Mucosa of gallbladder (tissue), 1 donor: ENCODE measurements at places on chromosomes 1 and 21. TPM values are rescaled to one million over a fixed set of nuclear protein-coding genes. Genes with fewer than 3 reads are reported as not detected.

- no peak for DNase-seq
These were observed 169.8 kb downstream of the C1orf21 start for GRCh38 chr1:184556665-184557064.

- DNase-seq = no peak
These were observed 5.1 kb downstream of the COL24A1 start for GRCh38 chr1:86151427-86151826.

Gene CD247
- 5.2 TPM for total RNA-seq

DNA sequence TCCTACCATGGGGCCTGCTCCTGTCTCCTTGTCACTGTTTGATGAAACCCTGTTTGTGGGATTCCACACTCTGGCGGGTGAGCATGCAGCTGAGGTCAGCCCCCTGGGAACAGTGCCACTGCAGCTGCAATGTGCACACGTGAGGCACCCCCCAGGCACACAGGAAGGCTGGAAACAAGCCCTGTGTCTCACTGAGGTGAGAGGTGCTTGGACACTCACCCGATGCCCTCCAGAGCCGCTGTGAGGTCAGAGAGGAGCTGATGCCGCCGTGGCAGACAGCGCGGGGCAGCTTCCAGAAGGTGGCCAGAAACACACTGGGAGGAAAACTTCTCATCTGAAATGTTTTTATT is 49.7 kb downstream of the SLX9 start:
- no peak for DNase-seq

Gene SEC16B
- 7.3 TPM for total RNA-seq

Gene OR2T33
- total RNA-seq = not detected

DNA sequence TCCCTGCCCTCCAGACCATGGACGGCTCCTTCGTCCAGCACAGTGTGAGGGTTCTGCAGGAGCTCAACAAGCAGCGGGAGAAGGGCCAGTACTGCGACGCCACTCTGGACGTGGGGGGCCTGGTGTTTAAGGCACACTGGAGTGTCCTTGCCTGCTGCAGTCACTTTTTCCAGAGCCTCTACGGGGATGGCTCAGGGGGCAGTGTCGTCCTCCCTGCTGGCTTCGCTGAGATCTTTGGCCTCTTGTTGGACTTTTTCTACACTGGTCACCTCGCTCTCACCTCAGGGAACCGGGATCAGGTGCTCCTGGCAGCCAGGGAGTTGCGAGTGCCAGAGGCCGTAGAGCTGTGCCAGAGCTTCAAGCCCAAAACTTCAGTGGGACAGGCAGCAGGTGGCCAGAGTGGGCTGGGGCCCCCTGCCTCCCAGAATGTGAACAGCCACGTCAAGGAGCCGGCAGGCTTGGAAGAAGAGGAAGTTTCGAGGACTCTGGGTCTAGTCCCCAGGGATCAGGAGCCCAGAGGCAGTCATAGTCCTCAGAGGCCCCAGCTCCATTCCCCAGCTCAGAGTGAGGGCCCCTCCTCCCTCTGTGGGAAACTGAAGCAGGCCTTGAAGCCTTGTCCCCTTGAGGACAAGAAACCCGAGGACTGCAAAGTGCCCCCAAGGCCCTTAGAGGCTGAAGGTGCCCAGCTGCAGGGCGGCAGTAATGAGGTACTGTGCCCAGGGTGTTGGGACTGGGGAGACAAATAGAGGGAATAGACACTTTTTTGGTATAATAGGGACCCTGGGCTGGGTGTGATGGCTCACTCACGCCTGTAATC is 1.0 kb downstream of the ZBTB48 start:
- DNase-seq = no peak

Gene KRTAP13-2
- not detected for total RNA-seq

DNA sequence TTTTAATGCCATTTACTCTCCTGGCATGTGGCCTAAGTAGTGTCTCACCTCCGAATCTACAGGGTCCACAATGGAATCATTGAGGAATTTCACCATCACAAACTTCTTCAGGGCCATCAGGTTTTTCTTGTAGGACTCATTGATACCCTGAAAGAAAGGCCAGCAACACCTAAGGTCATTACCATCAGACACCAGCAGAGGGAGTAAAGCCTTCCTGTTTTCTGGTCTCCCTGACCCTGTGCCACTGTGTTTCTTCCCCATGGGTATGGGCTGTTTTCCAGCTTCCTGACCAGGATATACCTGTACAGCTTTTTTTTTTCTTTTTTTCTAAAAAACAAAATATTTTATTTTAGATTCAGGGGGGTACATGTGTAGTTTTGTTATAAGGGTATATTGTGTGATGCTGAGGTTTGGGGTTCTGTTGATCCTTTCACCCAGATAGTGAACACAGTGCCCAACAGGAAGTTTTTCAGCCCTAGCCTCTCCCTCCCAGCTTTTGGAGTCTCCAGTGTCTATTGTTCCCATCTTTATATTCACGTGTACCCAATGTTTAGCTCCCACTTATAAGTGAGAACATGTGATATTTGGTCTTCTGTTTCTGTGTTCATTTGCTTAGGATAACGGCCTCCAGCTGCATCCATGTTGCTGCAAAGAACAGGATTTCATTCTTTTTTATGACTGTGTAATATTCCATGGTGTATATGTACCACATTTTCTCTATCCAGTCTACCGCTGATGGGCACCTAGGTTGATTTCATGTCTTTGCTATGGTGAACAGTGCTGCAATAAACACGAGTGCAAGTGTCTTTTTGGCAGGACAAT is 18.3 kb downstream of the PPT1 start:
- peak; percentile 58 for DNase-seq
